Ovary (tissue), 10 donors: ENCODE measurements at places on chromosomes 6 and 20. TPM values are rescaled to one million over a fixed set of nuclear protein-coding genes. Genes with fewer than 3 reads are reported as not detected.

DNA sequence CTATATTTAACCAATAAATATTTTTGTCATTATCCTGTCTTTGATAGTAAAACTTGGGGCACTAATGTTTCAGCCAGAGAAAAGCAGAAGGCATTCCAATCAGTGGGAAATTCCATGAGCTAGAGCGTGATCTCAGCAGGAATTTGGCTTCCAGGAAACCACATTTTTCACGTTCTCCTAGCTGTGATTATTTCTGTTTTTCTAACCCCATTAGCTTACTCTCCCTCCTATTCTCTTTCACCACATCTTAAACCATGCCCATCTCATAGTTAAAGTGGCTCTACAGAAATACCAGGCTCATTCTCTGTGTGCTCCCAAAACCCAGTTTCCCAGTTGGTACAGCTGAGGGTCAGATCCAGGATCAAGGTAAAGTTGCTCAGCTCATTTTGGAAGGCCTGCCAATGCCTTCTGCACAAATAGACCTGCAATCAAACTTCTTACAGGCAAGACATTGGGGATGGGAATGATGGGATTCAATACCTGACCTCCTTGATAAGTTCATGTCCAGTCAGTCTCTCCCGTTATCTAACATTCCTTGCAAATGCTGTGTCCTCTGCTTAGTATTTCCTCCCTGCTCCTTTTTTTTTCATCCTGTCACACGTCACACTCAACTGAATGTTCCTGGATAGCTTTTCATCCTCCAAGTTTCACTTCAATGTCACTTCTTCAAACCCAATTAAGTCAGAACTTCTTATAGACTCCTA, 33.1 kb upstream of the TMEM30A start:
- DNase-seq, result no peak

GRCh38 chr6:138631566-138631965, 132.3 kb upstream of the NHSL1 start:
- DNase-seq, result no peak

- no peak for DNase-seq
Measured at GRCh38 chr20:51236421-51236820, 213.5 kb upstream of the KCNG1 start.

GRCh38 chr20:24118034-24118433, 129.5 kb upstream of the GGTLC1 start:
- DNase-seq, result no peak

- DNase-seq, result no peak
Measured at GRCh38 chr6:114007516-114007915, 36.6 kb upstream of the HDAC2 start.

DNA sequence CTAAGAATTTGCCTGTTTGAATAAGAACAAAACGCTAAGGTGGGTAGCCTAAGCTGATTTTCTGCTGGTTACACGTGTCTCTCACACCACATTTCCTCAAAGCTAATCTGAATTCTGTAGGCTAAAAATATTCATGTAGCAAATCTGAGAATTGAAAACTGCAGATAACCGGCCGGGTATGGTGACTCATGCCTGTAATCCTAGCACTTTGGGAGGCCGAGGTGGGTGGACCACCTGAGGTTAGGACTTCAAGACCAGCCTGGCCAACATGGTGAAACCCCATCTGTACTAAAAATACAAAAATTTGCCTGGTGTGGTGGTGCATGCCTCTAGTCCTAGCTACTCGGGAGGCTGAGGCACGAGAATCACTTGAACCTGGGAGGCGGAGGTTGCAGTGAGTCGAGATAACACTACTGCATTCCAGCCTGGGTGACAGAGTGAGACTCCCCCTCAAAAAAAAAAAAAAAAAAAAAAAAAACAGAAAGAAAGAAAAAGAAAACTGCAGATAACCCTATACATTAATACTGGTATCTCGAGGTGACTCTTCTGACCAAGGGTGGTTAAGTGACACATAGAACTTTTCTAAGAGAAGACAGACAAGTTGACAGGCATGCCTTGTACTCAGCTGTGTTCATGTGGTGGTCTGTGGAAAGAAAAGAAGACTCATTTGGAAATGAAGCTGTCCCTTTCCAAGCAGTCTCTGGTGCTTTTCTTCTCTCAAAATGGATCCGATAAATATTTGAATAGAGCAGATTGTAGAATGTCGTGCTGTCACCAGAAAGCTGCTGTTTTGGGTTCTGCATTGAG, 24.7 kb upstream of the ASXL1 start:
- DNase-seq, result no peak

GRCh38 chr20:63641792-63642523, 11.3 kb downstream of the STMN3 start:
- DNase-seq, result peak; percentile 89

DNA sequence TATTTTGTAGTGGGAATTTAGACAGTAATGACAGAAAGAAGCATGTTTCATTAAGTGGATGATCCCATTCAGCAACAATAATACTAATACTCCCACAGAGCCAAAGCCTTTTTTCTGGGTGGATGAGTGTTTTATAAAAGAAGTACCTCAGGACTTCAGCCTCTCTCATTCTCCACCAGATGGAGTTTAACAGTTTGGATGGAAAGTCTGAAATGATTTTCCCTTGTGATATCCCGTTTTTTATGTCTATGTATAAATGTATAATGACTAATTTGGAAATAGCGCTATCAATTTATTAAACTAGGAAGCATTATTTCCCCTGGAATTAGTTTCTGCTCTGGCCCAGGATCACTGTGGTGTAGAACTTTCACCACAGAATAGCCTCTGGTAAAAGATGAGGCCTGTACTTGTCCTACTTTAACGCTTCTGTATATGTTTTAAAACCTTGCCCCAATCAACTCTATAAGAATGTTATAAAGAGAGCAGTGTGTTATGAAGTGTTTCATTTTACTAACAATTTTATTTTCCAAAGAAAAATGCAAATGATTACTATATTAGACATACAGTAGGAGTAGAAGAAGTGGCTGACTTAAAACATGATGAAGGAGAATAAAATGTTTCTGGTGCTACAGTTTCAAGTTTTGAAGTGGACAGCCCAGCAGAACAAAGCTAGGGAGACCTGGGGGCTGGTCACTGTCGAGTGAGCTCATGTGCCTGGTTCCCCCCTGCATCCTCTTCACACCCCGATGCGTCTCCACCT, 135.6 kb downstream of the HIVEP1 start:
- DNase-seq, result no peak

DNA sequence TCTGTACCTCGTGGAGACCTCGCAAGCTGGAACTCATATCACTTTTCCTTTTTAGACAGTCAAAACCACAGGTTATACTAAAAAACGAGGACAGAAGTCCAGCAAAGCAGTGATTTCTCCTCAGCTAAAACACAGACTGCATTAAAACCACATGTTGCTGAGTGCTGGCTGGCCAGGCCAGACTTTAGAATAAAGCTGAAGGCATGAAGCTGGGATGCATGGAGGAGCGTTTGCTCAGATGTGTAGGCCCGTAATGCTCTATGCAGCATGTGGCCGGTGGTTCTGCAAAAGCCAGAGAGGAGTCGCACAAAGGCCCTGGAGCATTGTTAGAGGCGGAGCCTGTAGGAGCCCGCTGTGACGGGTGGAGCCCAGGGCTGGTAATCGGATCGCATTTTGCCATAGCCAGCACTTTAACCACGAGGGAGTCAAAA, 83.6 kb downstream of the SMOC2 start:
- no peak for DNase-seq

DNA sequence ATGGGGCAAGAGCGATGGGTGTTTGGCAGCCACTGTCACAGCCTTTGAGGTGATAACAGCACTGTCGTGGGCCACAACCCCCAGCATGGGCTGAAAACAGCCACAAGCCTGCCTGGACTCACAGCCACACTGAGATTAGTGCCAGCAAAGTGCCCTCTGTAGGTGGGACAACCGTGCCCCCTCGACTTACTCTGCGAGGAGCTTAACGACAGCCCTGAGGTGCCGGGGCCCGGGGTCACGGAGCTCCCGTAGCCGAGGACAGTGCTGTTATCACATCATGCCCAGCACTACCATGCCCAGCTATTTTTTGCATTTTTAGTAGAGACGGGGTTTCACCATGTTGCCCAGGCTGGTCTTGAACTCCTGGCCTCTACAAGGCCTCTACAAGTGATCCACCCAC, 36.6 kb downstream of the SUMO4 start:
- no peak for DNase-seq

DNA sequence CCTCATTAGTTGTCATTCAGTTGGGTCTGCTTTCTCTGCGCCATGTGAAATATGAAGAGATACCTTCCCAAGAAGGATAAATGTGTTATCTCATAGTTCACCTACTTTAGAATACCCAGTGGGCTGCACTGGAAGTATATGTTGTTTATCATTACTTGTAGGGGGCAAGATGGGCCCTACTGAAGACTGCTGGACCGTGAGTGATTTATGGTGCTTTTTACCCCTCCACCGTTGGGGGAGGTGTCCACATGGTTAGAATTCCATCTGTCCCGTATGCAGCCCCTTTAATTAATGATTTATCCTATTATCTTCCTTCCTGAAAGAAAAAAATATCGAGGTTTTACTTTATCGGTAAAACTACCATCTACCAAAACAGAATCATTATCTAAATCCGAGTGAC, 97.0 kb downstream of the TSHZ2 start:
- no peak for DNase-seq

DNA sequence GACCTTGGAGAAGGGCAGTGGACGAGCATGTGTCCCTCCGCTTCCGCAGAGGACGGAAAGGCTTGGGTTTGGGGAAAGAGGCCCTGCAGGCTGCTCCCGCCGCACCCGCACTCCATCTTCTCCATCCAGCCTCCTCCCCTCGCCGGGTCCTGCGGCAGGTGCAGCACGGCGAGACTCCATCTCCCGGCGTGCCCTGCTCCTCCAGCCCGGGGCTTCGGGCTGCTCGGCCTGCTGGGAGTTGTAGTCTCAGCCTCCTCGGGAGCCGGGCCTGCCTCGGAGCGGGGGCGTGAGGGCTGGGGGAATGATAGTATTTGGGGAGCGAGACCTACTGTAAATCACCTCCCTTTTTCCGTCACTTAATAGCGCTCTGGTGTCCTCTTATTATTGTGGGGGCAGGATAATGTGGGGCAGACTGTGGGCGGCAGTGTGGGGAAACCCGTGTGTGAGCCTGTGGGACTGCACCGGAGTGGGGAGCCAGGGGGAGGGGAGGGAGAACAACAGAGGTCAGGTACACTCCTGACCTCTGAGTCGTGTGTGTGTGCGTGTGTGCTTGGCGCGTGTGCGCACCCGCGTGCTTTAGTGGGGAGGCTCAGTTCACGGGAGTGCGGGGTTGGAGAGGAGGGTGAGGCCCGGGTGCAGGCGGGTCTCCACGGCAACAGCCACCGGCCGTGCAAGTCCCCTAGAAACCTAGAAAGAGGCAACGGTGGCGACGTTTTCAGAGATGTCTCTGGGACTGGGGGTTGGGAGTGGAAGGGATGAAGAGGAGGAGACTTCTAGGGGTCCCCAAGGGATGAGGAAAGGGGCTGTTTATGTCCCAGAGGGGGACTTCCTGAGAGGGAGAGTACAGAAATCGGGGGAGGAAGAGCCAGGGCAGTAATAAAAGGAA, 4.1 kb downstream of the TTBK1 start:
- peak; percentile 73 for DNase-seq

- DNase-seq, result no peak
Measured at GRCh38 chr20:58078741-58079522, 149.5 kb downstream of the ANKRD60 start.

GRCh38 chr6:106572436-106572835, 56.9 kb downstream of the RTN4IP1 start:
- no peak for DNase-seq

- DNase-seq, result no peak
Measured at GRCh38 chr6:137709424-137710236, 157.4 kb upstream of the TNFAIP3 start.

- DNase-seq, result no peak
Measured at GRCh38 chr6:169811521-169812256, 60.3 kb downstream of the ERMARD start.

GRCh38 chr6:16669227-16669626, 92.0 kb downstream of the ATXN1 start:
- no peak for DNase-seq

- no peak for DNase-seq
Measured at GRCh38 chr6:24899997-24900325, 35.8 kb downstream of the RIPOR2 start.

DNA sequence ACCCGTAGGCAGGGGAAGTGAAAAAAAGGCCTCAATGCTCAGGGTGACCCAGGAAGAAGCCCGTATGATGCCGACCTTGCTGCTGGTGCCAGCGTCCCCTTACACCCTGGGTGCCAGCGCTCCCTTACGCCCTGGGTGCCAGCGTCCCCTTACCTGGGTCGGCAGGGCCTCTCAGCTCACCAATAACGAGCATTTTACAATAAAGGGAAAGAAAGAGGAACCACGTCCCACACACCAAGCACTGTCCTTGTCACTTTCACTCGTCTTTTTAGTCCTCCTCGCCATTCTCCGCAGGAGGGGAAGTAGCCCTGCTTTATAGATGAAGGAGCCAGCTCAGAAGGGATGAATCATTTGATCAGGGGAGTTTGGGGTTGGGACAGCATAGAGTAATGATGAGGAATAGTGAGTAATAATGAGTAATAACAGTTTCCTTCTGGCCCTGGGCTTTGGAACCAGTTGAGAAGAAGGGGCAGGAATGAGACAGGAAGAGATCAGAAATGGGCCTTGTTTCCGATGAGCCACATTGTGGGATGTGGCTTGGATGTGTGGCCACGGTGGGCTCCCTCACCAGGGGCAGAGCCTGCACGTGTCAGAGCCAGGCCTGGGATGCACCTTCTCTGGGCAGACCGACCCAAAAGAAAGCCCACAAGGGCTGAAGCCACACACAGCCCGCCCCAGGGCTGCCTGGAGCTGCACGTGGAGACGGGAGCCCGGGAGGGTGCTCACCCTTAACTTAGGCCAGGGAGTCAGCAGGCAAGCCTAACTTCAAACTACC, 75.7 kb downstream of the SYNJ2 start:
- no peak for DNase-seq

DNA sequence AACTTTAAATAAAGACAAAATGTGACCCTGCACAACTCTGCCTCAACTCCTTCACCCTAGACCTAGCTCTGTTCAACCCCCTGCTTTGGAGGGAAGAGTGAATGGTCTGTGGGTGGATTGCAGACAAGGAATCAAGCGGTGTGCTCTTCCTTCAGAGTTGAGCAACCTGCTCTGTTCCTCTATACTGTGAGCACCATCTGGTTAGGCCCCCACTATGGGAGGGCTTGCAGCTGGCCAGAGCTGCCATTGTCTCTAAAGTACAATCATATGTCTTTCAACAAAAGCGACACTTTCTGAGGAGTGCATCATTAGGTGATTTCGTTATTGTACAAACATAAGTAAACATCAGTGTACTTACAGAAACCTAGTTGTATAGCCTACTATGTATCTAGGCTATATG, 406.1 kb upstream of the MARCKS start:
- DNase-seq, result no peak

- no peak for DNase-seq
Measured at GRCh38 chr20:663315-664090, 10.5 kb upstream of the SRXN1 start.

- DNase-seq, result peak; percentile 85
Measured at GRCh38 chr6:26205161-26205624, 118.0 kb downstream of the HFE start.

- DNase-seq, result no peak
Measured at GRCh38 chr20:53098621-53099020, 126.5 kb downstream of the TSHZ2 start.

Gene LST1
- 34.0 TPM for total RNA-seq

Gene PACSIN1
- not detected for total RNA-seq

Gene FABP7
- not detected for total RNA-seq

Gene TCP11
- 0.18 TPM for total RNA-seq

Gene GJA1
- 57.9 TPM for total RNA-seq

Gene FAM209B
- not detected for total RNA-seq

Gene CRISP2
- total RNA-seq, result 0.72 TPM

Gene BTN1A1
- not detected for total RNA-seq

Gene UBE2C
- not detected for total RNA-seq

Gene MCCD1
- not detected for total RNA-seq

Gene OOEP
- total RNA-seq, result not detected

Gene C6orf132
- total RNA-seq, result 2.5 TPM
